ENCODE measurements at places on chromosomes 4 and X.
A peak's percentile ranks its signal among the peaks of the same experiment; 100 is the strongest.

DNA sequence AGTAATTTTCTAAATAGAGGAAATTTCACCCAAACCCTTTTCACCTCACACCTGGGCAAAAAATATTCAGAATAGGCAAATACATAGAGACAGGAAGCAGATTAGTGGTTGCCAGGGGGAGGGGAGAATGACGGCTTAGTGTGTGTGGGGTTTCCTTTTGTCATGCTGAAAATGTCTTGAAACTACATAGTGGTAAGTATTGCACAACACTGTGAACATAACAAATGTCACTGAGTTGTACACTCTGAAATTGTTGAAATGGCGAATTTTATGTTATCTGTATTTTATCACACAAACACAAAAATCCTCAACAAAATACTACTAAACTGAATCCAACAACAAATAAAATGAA is 60.7 kb upstream of the PLAC1 start:
- no peak for DNase-seq

DNA sequence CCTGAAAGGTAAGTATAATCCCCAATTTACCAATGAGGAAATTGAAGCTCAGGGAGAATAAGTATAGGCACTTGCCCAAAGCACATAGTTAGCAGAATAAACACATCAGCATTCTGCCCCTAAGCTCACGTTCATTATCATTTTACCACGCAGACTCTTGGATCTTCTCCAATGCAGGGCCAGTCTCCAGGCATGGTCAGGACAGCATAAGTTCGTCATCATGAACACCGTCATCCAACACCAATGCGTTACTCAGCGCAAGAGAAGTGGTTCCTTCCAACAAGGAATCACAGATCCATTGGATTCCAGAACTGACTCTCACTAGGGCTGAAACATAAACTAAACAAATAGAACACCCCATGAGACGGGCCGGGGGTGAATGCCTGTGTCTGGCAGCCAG is 86.5 kb upstream of the GPM6B start:
- no peak for DNase-seq

DNA sequence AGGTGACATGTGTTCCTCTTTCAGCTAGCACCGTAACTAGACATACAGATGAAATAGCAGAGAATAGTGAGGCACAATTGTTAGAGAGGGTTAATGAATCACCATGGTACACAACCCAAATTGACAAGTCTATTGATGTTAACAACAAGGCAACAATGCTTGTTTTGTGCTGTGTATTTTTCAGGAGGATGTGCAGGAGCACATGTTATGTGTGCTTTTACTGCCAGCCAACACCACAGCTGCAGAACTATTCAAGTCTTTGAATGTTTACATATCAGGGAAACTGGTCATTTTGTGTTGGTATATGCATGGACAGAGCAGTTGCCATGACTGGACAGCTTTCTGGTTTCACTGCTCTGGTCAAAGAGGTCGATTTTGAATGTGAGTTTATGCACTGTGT is 32.8 kb downstream of the STBD1 start:
- DNase-seq: no peak

DNA sequence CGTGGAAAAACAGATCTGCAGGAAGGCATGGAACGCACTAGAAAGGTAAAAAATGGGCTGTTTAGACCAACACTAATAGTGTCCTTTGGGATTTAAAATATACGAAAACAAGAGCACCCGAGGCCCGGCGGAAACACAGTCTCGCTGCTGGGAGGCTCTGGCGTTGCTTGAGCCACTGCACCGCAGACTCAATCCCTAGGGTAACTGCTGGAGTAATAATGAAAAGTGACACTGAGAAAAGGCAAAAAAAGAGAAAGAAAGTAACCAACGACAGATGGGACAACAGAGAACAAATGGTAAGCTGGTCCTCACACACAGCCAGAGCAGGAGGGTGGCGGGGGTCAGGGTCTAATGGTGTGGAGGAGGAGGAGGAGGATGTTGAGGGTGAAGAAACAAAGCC is 15.4 kb downstream of the IRAK1 start:
- no peak for DNase-seq

GRCh38 chrX:133413218-133413925 is 1.9 kb downstream of the GPC4 start:
- DNase-seq: no peak

GRCh38 chr4:3075652-3075981 is 1.1 kb downstream of the HTT start:
- no peak for DNase-seq

GRCh38 chr4:162111078-162111477 is 52.7 kb downstream of the FSTL5 start:
- DNase-seq: no peak

- DNase-seq: no peak
These were observed 219.2 kb downstream of the ARAP2 start for GRCh38 chr4:36024901-36025660.

DNA sequence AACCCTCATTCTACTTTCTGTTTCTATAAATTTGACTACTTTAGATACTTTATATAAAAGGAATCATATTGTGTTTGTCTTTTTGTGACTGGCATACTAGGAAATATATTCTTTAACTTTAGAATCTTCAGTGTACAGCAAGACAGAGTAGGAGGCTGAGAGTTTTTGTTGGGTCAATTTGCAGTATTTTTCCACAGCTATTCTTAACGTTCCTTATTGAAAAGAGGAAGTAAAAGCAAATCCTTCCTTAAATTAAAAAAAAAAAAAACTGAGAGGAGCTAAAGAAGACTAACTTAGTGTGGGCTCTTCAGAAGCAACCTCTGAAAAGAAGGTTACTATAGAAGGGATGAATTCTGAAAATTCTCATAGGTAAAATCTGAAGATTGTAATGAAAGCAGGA is 1194.6 kb downstream of the ADGRL3 start:
- no peak for DNase-seq

DNA sequence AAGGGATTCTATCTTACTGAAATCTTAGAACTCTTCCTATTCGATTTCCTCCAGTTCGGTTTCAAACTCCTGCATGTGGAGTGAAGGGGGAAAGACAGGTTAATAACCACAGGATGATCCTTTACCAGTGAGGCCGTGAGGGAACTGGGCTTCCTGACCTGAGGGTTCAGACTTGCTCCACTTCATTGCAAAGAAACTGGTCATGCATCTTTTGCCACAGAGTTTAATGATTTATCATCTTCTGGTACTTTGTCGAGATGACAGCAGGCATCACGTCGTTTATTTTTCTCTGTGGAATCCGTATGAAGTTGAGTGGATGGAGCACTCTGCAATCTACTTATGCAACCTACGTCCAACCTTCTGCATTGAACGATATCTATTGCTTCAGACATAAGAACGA is 145.9 kb upstream of the NLGN4X start:
- no peak for DNase-seq

DNA sequence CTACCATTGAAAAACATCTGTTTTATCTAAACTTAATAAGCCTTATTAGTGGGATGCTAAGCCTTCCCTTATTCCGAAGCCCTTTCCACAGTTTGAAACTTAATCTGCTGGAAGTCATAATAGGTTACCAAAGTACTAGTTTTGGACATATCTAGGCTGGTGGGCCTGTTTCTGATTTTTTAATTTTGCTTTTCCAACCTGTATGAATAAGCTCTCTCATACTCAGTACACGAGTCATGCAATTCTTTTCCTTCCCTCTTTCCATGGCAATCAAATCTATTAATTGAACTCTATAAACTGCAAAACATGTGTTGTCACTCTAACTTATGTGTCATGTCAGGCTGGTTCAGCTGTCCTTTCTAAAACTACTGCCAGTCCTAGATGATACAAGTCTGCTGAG is 91.0 kb downstream of the AMMECR1 start:
- no peak for DNase-seq

GRCh38 chr4:173135241-173135847 is 33.3 kb upstream of the GALNT7 start:
- no peak for DNase-seq

- peak; percentile 1 for DNase-seq
These were observed 86.4 kb downstream of the CBR4 start for GRCh38 chr4:168923526-168924194.
